ENCODE measurements at places on chromosomes 7 and 10.

DNA sequence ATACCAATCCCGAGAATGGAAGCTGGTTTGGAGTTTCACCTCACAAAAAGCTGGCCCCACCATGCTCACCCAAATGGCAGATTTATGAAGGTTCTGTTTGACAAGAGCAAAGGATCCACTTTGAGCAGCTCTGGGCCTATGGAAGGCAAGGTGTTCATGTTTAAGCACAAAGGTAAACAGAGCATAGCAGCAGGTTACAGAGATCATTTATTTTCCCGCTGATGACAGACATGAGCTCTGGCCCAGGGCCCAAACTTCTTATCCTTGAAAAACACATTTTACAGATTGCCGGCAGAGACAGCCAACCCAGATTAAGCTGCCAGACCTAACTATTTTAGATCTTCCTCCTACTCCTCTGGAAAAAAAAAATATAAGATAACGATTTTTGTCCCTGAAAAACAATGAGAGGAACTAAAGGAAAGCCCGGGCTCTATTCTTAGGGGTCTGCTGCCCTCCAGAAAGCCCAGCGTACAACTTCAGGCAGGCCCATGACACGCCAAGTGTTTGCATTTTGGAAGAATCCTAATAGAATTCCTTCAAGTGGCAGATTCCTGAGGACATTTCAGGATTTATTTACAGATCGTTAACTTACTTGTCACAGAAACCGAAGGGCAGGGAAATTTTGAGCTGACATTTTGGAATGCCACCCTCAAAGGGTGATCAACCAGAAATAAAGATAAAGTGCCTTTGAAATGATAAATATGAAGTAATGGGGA lies 40.0 kb downstream of the SYPL1 start:
- DNase-seq: no peak

DNA sequence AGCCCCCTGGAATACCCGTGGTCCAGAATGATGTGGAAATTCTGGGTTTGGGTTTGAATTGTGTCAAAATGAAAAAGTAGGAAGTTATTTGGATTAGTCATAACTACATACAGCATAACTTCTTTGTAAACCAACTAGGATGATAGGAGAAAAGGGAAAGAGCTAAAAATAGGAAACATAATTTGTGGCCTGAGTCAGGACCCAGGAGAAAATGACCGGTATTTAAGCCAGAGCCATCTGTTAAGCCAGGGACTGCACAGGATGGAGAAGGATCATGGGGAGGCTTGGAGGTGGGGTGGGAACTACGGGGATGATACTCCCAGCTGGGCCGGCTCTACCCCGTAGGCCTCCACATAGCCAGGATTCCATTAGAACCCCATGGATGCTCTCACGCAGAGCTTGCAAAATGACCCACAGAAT lies 98.6 kb downstream of the MYOF start:
- DNase-seq: no peak

- no peak for DNase-seq
Measured at GRCh38 chr10:63376560-63377304, 89.0 kb downstream of the JMJD1C start.

GRCh38 chr7:82609746-82610145 lies 166.2 kb upstream of the CACNA2D1 start:
- no peak for DNase-seq

DNA sequence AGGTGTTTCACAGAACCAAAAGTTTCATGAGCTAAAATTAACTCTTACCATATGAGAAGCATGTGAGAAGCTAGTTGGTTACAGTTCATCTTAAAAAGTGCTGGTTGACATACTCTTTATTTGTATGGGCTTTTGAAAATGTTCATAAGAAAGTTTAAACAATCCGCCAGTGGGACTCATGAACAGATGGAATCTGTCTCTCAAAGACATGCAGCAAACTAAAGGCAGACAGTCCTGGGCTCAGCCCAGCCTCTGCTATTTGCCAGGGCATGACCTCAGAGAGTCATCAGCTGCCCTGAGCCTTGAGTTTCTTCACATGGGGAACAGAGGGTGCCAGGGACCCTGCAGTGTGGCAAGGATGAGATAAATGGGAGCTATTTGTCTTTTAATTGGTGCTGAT lies 3.2 kb downstream of the PYROXD2 start:
- no peak for DNase-seq

DNA sequence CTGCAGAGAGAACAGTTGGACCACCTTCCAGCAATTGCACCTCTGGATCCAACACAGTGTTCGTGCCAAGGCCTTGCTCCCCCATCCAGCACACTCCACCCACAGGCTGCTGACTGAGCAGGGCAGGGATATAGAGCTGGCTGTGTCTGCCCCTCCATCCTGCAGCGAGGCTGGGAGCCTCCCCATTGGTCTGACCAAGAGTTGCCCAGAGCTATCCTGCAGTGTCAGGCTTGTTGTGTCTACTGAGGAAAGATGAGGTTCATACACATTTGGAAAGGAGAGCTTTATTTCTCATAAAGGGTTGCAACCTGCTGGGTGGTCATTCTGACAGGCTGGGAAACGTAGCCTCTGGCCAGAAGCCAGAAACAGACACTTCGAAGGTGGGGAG lies 27.1 kb downstream of the PRF1 start:
- no peak for DNase-seq

- no peak for DNase-seq
Measured at GRCh38 chr7:32145911-32146310, 75.7 kb upstream of the PDE1C start.

GRCh38 chr7:142414135-142414534 lies 156.3 kb upstream of the PRSS58 start:
- no peak for DNase-seq

GRCh38 chr7:44060948-44061644 lies 4.3 kb downstream of the PGAM2 start:
- DNase-seq: no peak

DNA sequence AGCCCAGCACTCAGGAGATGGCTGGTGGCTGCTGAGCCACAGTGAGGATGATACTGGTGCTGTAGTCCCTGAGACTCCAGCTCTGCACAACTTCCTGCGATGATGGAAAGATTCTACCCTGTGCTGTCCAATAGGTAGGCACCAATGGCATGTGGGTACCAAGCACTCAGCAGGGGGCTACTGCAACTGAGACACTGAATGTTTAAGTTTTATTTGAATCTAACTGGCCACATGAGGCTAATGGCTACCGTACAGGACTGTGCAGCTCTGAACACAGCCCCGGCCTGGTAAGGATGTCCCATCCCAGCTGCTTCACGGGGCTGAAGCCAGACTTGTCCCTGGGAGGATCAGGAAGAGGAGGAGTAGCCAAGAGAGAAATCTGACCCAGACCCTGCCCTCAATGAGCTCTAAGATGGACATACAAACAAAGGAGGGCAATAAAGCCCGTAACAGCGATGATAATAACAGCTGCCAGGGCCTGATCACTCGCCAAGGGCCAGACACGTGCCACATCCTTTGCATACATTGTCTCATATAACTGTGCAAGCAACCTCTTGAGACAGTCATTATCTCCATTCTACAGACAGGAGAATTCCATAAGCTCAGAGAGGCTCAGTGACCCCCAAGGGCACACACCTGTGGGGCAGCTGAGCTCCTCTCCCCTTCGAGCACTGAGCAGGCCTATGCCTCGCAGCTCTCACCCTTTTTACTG lies 3.8 kb downstream of the GPRIN2 start:
- peak; percentile 0 for DNase-seq

DNA sequence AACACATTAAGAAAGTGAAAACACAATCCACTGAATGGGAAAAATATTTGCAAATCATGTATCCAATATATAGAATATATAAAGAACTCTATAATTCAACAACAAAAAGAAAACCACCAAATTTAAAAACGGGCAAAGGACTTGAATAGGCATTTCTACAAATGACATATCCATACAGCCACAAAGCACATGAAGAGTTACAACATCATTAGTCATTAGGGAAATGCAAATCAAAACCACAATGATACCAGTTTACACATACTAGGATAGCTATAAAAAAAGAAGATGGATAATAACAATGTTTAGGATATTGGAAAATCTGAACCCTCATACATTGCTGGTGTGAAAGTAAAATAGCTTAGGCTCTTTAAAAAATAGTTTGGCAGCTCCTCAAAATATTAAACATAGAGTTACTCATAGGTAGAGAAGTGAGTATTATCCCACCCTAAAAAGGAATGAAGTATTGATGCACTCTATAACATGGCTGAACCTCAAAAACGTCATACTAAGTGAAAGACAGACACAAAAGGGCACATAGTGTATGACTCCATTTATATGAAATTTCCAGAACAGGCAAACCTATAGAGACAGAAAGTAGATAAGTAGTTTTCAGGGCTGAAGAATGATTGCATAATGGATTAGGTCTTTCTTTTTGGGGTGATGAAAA lies 4.5 kb downstream of the ZPBP start:
- no peak for DNase-seq

GRCh38 chr7:95589031-95589430 lies 7.3 kb downstream of the PDK4 start:
- no peak for DNase-seq

DNA sequence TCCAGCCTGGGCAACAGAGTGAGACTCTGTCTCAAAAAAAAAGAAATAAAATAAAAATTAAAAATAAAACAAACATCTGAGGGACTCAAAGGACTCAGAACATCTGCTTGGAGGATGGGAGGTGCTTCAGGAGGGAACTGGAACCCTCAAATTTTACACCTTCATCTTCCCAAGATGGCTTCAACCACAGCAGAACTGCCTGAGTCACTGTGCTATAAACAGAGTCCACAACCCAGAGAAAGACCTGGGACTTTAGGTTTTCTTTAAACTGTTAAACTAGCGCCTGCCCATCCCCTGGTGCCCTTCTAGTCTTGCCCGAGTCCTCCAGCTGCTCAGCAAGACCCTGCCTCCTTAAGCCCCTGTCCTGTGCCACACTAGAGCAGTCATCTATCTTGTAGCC lies 40.8 kb downstream of the RGS10 start:
- no peak for DNase-seq

GRCh38 chr10:92848037-92848440 lies 281 bp upstream of the EXOC6 start:
- peak; percentile 85 for DNase-seq

DNA sequence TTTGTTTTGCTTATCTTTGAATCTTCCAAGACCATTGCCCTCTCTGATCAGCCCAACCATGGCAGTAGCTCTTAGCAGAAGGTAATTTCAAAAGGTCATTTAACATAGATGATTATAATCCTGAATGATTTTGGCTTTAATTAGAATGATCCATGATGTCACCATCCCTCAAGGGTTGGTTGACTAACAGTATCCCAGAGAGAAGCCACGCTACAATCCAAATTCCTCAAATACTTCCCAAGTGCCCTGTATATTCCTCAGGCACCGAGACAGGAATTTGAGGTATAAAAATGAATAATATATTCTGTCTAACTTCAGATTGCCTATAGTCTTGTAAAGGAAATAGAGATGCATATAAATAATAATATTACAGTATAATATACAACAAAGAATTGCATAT lies 42.1 kb upstream of the TMEM196 start:
- DNase-seq: no peak

GRCh38 chr7:66860767-66861166 lies 60.3 kb upstream of the TMEM248 start:
- DNase-seq: no peak

DNA sequence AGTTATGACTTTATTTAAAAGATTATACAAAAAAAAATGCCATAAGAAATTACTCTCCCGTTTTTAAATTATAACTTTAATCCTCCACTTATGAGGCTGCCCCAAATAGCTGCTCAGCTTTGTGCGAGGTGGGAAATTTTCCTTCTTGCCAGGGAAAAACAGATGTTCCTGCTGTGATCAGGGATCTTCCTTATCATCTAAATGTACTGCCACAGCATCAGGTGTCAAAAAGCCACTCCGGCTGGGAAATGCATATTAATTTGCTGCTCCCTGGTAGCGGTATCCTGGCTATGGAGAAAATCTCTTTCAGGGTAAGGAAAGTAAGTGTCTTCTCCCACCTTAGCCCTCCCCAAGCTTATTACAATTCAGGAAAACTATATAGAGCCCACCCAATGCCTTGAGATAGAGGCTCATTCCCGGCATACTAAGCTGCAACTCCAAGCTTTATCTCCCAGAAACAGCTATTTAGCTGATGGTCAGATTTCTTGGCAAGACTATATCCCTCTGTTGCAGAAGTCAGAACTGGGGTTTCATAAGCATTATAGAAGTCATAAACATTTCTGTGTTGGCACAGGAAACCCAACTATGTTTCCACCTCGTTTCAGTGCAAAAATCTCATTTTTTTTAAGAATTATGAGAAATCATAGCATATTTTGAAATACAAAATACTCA lies 360.4 kb downstream of the PARD3 start:
- no peak for DNase-seq

DNA sequence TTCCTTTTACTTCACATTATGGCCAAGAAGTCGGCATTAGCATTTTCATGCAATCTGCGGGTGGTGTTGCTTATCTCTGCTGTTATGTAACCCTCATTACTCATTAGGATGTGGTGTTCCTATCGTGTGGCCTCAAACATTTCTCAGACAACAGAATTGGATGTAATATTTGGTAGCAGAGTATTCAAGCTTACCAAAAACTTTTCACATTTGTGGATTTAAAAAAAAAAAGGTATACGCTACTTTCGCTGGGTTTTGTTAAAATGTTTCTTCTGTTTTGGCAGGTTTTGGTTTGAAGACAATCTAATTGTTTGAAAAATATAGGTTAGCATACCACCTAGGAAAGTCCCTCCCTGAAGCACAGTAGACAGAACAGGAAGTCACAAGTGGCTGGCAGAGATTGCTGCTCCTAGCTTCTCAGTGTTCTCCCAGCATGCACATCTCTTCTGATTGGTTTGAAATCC lies 128.8 kb downstream of the GATA3 start:
- peak; percentile 50 for DNase-seq

DNA sequence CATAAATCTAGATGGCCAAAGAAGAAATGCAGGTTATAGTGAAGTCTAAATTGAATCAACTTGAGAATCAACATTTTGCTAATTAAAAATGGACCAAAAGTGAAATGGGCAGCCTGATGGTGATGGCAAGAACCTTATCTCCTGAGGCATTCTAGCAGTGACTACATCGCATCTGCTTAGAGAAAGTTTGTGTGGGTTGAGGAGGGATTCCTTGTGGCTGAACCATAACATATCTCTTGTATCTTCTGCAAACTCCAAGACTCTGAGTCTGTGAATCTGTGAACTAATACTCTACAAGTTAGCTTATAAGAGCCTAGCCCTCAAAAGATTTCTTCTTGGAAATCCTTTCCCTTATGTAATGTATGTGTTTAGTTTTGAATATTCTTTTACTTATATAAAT lies 85.6 kb downstream of the PRKG1 start:
- DNase-seq: no peak

DNA sequence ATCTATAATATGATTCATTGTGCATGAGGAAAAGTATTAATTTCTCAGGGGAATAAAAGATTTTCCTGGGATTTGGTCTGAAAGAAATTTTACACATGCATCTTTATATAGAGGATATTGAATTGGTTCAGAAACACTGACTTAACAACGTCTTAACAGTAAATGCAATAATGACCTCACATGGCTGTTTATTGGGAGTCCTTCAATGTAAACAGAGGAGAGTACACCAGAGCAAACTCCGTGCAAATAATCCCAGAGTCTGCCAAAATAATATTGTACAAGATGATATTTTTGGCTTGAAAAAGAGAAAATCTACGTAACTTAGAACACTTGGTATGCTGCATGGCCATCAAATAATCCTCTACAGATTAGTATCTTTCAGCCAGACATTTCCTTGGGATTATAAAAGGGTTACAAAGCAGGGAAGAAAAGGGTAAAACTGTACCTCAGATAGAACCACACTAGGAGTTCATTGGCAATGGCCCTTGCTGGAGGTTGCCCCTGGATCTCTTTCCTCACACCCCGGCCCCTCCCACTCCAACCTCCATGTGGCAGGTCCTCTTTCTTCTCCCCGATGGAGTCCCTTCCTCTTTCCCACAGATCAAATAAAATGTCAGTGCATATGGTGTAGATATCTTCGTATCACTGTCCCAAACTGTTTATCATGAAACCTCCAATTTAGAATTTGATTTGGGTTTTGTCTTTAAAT lies 196.4 kb downstream of the EVX1 start:
- DNase-seq: no peak
